Activated CD4-positive, alpha-beta memory T cell treated with anti-CD3 and anti-CD28 coated beads for 36 hours (primary cell): ENCODE measurements at places on chromosomes 4 and X. TPM values are rescaled to one million over a fixed set of nuclear protein-coding genes. Genes with fewer than 3 reads are reported as not detected.

DNA sequence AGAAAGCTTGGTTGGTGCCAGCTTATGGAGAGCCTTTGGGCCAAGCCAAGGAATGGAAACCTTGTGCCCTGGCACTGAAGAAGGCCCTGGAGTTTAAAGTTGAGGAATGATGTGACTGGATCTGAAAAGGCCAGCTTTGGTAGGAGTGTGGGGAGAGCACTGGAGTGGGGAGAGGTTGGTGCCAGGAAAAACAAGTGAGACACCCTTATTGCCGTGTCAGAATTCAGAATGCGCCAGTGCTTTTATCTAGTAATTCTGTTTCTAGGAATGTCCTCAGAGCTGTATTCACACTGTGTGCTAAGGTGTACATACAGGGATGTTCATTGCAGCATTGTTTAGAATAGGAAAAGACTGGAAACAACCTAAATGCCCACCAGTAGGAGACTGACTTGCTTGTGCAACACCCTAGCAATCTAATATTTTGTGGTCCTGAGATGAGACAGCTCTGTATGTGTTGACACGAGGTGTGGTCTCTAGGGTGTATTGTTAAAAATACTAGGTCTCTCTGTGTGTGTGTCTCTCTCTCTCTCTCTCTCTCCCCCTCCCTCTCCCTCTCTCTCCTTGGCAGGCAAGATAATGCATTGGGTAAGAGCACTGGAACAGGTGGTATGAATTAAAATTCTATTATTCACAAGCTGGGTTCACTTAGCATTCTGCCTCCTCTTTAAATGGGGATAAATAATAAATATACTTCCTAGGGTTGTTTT is 107.8 kb downstream of the GATB start:
- no peak for DNase-seq

TIGD4 gene
- 0.15 TPM for total RNA-seq

AWAT2 gene
- not detected for total RNA-seq

DNA sequence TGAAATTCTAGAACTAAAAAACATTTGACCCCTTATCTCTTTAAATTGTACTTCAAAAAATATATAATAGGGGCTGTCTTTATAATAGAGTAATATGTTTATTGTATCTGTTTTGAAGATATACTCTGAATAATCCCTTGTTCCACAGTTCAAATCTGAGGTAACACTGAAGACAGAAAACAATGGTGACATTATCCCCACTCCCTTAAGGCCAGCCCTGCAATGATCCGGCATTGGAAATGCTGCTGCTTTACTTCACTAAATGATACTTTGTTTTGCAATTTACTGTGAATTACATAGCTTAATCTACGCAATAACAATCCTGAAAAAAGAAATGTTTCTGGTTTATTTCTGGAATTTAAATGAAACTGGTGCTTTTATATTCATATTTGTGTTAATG is 34.4 kb upstream of the ZFP42 start:
- DNase-seq = no peak

AADAT gene
- not detected for total RNA-seq

- no peak for DNase-seq
Observed at GRCh38 chr4:122170775-122171174, 18.6 kb downstream of the BLTP1 start.

ANXA5 gene
- 132 TPM for total RNA-seq

PASD1 gene
- total RNA-seq = not detected

F11 gene
- not detected for total RNA-seq

SPANXN3 gene
- total RNA-seq = not detected

GRCh38 chr4:159413306-159413943 is 310.5 kb downstream of the RAPGEF2 start:
- no peak for DNase-seq

RASGEF1B gene
- total RNA-seq = 4.6 TPM

GRCh38 chr4:94127707-94128328 is 79.8 kb upstream of the SMARCAD1 start:
- no peak for DNase-seq
